ENCODE measurements at places on chromosomes 12 and 14.

GRCh38 chr12:70994217-70994788, 73.8 kb upstream of the PTPRR start:
- no peak for DNase-seq

DNA sequence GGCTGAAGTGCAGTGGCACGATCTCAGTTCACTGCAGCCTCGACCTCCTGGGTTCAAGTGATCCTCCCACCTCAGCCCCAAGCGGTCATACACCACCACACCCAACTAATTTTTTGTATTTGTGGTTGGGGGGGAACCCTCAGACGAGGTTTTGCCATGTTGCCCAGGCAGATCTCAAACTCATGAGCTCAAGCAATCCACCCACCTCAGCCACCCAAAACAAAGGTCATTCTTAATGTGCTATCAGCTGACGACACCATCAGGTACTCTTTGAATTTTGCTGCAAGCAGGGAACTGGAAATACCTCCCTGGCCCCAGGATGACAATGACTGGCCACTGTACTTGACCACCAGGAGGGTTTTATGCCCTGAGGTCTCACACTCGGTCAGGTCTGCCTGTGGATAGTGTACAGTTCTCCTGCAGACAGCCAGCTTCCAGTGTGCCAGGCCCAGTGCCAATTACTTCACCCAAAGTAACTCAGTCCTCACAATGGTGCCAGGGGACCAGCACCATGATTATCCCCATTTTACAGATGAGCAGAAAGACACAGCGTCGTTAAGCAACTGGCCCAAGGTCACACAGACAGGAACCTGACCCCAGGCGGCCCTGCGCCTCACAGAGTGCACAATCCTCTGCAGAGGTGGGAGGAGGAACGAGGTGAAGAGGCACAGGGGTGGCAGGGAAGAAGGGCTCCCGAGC, 42.9 kb downstream of the ITPK1 start:
- no peak for DNase-seq

- no peak for DNase-seq
Observed at GRCh38 chr12:43895580-43896206, 59.8 kb downstream of the TMEM117 start.

DNA sequence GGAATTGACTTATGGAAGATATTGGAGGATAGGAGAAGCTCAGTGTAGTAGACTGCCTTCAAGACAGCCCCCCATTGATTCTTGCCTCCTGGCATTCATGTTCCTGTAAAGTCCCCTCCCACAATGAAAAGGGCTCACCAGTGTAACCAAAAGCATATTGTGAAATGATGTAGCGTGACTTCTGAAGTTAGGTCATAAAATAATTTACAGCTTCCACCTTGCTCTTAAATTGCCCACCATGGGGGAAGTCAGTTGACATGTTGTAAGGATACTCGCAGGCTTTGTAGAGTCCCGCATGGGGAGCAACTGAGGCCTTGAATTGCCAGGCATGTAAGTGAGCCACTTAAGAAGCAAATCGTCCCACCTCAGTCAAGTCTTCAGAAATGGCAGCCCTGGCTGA, 25.1 kb downstream of the GTSF1 start:
- no peak for DNase-seq

GRCh38 chr14:99234961-99235571, 36.9 kb downstream of the BCL11B start:
- peak; percentile 82 for DNase-seq

- DNase-seq: no peak
Observed at GRCh38 chr12:22631863-22632463, 7.0 kb downstream of the ETNK1 start.

- no peak for DNase-seq
Observed at GRCh38 chr14:68000511-68000910, 180.9 kb downstream of the RAD51B start.

DNA sequence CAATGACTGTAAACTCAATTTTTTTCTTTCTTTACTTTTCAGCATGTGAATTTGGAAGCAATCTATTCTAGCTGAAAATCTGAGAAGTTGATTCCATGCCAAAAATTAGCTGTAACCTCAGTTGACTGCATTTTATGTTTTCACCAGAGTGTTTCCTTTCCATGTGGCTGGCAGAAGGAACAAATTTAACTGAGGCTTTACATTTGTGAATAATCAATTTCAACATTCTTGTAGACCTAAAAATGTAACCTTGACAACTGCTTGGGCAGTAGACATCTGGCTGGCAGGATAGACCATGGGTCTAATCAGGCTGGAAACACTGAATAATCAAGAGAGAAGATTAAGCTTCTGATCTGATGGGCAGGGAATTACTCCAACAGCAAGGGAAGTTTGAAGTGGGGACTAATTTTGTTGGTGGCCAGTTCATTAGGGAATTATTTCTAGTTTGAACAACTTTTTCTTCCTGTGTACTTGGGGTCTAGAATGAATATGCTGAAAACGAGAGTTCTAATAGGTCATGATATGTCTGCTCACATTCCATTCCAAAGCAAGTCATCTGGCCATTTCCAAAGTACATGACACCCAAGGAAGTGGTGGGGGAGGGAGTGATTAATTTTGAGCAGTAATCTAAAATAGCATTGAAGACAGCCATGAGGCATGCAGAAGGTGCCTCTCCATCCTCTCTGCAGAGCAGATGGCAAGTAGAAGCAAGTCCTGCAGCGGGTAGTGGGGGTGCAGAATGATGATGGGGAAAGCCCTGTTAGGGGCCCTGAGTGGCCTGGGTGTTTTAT, 68.2 kb downstream of the ATP23 start:
- no peak for DNase-seq

- DNase-seq: no peak
Observed at GRCh38 chr12:83996671-83997070, 915.9 kb downstream of the SLC6A15 start.

GRCh38 chr14:91366749-91367148, 50.9 kb downstream of the CCDC88C start:
- DNase-seq: no peak

DNA sequence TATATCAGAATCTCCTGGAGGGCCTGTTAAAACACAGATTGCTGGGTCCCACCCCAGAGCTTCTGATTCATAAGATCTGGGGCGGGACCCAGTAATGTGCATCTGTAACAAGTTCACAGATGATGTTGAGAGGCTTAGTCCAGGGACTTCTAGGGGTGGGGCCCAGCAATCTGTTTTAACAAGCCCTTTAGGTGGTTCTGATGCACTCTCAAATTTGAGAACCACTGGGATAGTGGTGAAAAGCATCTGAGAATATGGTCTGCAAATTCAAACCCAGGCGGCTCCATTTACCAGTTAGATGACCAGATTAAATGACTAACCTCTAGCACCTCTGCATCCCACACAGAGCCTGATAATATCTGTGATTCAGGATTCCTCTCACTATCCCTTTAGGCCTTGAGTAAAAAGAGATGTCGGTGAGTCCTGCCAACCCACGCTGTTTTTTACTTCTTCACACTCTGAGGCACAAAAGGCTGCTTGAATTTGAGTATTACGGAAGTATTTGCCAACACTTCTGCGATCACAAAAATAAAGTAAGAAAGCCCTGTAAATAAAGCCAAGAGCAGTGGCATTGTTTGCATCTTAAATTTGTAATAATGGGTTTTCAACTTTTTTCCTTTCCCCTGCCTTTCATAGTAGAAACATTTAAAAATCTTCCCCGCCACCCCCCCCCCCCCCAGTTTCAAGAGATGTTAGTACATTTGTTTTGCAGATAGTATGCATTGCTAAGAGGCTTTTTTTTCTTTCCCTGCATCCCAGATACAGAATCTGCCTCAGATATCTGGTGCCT, 1.8 kb upstream of the FRS2 start:
- DNase-seq: no peak

- DNase-seq: no peak
Observed at GRCh38 chr12:68580911-68581310, 29.8 kb upstream of the RAP1B start.

DNA sequence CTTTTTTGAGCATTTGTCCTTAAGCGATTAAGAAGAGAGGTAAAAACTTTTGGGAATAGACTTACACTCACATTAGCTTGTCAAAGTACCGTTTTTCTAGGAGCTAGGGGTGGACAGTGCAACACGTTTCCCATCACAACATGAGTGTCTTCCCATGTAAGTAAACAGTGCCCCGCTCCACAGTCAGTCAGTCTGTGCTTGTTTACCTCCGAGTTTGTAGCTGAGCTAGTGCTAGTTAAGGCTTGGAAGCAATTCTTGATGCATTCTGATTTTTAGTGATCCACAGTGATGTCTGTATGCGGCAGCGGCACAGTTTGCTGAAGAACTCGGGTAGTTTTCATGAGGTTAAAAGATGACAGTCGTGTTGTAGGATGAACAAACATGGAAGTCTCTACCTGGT, 941 bp downstream of the ZDHHC17 start:
- peak; percentile 23 for DNase-seq

DNA sequence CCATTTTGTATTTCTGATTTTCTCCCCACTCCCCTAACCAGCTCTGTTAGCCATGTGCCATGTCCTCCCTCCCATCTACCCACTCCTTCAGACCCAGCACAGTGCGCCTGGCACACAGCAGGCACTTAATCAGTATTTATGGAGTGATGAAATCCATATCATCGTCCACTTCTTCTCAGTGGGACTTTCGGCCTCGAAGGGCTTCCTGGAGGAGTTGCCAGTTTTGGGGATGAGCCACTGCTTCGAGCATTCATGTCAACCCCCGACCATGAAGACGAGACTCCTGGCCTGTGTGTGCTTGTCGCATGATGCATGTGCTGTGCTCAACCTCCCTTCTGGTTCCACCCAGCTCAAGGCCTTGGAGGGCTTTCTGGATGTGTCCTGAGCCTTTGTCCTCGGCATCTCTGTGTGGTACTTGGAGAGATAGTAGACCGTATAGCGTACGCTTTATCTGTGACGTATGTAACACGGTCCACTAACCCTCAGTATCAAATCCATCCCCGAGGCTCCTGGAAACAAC, 119.5 kb upstream of the RTL1 start:
- no peak for DNase-seq

GRCh38 chr14:64683264-64683663, 21.0 kb upstream of the PLEKHG3 start:
- DNase-seq: no peak

DNA sequence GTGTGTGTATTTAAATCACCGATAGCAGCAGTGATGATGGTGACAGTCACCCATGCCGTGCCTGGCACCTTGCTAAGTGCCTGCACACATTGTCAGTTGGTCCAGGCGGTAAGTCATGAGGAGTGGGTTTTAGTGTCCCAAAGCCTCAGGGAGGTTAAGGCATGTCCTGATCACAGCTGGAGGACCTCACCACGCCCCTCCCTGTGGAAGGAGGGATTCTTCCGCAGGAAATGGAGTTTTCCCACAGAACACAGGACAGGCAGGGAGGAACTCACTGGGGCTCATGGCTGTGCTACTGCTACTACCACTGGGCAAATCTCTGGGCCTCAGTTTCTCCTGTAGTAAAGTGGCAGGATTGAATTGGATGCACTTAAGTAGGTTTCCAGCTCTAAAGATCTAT, 142.3 kb downstream of the CACNA1C start:
- no peak for DNase-seq

- DNase-seq: no peak
Observed at GRCh38 chr12:18332173-18332572, 70.9 kb downstream of the PIK3C2G start.

All from activated T-cell treated with anti-CD3 and anti-CD28 coated beads, Interleukin-2, amount 50 U/mL, for 1 hour (primary cell).